Activated naive CD4-positive, alpha-beta T cell treated with Interleukin-2 at 50 U/mL for 16 hours (primary cell): ENCODE measurements at places on chromosomes 2 and 18.
A peak's percentile ranks its signal among the peaks of the same experiment; 100 is the strongest.

DNA sequence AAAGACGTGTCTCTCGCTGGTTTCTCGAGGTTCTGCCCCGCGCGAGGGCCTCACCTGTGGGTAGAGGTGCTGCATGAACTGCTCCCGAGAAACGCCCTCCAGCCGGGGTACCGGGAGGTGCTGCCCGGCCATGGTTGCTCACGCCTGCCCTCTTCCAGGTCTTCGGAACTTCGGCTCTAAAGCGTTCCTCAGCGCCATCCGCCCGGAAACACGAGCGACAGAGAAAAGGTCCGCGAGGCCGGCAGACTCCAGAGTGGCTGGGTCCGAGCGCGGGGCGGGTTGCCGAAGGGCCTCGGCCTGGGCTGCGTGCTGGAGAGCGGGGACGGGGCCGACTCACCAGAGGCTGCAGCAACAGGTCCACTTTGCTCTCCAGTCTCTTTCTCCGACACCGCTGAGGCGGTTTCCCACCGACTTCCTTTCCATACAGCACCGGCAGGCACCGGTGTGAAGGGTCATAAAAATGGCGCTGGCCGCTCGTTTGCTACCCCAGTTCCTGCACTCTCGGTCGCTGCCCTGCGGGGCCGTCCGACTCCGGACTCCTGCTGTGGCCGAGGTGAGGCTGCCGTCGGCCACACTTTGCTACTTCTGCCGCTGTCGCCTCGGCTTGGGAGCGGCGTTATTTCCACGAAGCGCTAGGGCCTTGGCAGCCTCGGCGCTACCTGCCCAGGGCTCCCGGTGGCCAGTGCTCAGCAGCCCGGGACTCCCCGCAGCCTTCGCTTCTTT lies at the start of the genes MAIP1 and TYW5:
MAIP1 (plus strand) TSS at position 244 of the 723 bp plus-strand sequence; CDS start at position 461, 217 bp downstream.
TYW5 (minus strand) TSS at position 153 of the 723 bp plus-strand sequence; CDS start at position 132, 21 bp downstream.
- peak; percentile 83 for DNase-seq

DNA sequence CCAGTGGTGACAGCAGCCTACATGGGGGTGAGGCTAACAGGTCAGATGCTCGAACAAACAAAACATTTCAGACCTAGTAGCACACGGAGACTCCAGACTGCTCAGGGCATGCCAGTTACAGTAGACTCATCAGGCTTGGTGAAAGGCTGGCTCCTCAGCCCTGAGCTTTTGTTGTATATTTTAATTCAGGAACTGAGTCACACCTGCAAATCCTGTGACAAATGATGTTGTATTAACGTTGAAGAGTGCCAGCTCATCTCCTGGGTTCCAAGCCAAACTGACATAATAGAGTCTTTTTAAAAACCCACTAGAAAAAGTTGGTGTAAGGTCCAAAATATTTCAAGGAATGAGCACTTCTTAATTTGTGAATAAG lies 65.3 kb downstream of the C1D start:
- no peak for DNase-seq

DNA sequence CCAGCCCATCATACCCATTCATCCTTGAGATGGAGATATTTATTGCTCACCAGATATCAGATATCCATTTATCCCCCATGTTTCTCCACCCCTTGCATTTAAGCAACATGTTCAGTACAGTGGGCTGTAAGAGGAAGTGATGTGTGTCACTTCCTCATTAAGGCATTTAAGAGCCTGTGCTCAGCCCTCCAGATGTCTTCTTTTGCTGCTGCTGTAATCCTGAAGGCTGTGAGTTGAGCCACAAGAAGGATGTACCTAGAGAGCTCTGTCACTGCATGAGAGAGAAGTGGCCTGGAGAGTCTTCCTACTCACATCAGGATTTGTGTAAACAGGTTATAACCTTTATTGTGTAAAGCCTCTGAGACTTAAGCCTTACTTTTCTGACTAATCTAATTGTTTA lies 151.8 kb upstream of the UNC80 start:
- DNase-seq = no peak

- no peak for DNase-seq
These were observed 26.9 kb upstream of the PPP1R1C start for GRCh38 chr2:181958726-181959125.

GRCh38 chr2:1748176-1748740 lies 3.9 kb upstream of the PXDN start:
- no peak for DNase-seq

DNA sequence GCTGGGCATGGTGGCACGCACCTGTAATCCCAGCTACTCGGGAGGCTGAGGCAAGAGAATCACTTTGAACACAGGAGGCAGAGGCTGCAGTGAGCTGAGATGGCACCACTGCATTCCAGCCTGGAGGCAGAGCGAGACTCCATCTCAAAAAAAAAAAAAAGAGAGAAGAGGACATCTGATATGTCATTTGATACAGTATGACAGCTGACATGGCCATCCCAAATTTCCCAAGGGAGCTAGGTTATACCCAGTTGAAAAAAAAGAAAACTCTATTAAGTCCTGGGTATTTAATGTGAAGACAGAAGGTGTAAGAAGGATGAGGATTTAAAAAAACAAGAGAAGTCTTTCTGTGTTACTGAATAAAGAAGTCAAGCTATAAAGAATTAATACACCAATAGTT lies 23.3 kb downstream of the CLASP1 start:
- no peak for DNase-seq

GRCh38 chr2:11977766-11978524 lies 231.5 kb downstream of the LPIN1 start:
- no peak for DNase-seq

DNA sequence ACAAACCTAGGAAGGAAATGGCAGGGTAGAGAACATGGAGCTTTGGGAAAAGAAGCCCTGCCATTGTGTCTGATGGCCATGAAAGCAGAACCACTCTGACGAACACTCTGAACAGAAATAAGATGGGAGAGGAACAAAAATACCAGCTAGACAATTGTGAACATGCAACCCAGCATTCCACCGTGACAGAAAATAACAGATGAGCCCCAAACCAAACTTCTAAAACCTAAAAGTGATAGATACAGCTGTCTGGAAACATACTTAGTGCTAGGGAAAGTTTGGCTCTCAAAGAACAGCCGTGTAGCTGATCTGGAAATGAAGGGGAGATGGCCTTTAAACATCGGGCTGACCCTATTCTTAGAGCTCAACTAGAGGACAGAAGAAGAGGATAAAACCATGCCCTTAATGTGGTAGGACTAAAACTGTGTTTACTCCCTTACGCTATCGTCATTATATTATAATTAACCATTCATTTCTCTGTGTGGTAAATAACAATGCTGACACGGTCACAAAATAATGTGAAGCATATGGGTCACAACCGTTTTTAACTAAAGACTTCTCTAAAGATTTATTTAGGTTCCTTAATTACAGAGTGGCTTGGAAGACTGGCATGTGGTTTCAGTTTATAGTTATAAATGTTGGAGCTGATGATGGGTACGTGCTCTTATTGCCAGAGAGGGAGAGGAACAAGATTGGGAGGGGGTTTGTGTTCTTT lies 80.6 kb downstream of the MYO1B start:
- DNase-seq = no peak

DNA sequence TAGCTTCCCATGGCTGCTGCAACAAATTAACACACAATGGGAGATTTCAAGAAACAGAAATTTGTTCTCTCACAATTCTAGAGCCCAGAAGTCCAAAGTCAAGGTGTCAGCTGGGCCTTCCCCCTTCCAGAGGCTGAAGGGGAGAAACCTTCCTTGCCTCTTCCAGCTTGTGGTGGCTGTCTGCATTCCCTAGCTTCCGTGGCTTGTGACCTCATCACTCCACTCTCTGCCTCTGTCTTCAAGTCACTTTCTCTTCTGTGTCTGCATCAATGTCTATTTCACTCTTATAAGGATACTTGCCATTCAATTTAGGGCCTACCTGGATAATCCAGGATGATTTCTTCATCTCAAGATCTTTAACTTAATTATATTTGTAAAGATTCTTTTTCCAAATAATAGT lies 16.8 kb upstream of the SRBD1 start:
- no peak for DNase-seq

DNA sequence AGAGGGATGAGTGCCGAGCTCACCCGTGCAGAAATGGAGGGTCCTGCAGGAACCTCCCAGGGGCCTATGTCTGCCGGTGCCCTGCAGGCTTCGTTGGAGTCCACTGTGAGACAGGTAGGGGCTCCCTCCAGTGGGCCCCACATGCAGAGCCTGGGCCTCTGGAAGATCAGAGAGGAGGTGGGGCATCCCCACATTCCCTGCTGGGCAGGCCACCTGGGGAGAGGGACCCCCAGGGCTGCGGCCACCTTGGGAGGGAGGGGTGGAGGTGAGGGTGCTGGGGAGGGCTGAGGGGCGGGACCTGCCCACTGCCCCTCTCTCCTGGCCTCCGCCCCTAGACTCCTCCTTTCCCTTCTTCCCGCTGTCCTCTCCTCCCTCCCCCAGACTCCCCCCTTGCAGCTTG lies 38.5 kb downstream of the MTERF4 start:
- DNase-seq = no peak

DNA sequence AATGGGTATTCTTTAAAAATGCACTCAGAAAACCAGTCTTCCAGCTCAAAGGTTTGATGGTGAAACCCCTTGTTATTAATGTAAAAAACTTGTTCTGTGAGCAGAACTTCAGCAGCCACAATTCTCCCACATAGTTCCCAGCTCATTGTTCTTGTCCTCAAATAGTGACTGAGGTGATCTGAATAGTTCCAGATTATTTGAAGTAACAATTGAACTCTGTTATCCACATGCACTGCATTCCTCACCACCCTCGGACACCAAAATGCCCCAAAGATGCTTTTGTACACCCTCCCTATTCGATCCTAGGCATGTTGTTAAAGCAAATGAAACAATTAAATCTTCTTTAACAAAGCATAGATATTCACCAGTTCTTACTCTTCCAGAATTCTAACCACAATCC lies 2186.8 kb upstream of the CELF4 start:
- DNase-seq = no peak

DNA sequence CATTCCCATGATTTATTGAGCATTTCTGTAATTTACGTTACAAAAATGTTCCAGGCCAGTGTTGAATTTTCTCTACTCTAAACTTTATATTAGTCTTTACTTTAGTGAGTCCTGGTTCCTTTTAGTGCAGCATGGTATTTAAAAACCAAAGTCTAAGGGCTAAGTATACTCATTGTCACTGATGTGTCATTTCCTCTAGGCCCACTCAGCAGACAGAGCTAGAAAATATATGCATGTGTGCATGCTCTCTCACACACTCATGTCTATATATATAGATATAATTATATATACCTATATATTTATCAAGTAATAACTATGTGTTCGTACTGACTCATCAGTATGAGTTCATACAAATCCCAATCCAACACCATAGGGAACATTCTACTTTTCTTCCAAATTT lies 132.5 kb upstream of the SLC8A1 start:
- DNase-seq = no peak

DNA sequence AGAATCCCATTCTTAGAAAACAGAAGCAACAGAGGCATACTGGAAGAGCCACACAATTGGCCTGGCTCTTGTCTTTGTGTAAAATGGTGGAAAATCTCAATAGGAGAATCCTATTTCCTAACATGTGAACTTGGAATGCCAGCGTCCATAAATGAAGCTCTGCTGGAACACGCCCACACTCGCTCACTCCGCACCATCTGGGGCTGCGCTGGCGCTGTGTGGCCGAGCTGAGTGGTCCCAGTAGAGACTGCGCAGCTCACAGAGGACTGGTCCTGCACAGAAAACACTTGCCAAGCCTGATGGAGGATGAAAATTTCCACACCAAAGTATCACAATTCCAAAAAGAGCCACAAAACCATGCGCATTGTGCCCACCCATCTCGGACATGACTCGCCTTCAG lies 56.2 kb downstream of the PXDN start:
- no peak for DNase-seq

DNA sequence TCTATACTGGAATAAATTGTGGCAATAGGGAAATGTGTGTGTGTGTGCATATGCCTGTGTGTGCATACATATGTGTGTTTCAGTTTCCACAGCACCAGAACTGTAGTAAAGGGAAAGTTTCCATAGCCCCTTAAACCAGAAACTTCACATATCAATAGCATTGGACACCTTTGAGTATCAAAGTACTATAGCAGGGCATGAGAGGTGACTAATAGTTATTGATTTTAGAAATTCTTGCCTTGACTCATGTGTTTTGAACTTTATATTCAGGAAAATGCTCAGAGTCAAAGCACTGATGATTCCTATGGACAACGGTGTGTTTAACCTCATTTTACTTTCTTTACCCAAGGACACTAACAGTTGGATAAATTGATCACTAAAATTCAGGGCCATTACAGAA lies 50.0 kb downstream of the SLC9A2 start:
- no peak for DNase-seq

GRCh38 chr2:130787841-130788240 lies 32.5 kb downstream of the AMER3 start:
- no peak for DNase-seq

DNA sequence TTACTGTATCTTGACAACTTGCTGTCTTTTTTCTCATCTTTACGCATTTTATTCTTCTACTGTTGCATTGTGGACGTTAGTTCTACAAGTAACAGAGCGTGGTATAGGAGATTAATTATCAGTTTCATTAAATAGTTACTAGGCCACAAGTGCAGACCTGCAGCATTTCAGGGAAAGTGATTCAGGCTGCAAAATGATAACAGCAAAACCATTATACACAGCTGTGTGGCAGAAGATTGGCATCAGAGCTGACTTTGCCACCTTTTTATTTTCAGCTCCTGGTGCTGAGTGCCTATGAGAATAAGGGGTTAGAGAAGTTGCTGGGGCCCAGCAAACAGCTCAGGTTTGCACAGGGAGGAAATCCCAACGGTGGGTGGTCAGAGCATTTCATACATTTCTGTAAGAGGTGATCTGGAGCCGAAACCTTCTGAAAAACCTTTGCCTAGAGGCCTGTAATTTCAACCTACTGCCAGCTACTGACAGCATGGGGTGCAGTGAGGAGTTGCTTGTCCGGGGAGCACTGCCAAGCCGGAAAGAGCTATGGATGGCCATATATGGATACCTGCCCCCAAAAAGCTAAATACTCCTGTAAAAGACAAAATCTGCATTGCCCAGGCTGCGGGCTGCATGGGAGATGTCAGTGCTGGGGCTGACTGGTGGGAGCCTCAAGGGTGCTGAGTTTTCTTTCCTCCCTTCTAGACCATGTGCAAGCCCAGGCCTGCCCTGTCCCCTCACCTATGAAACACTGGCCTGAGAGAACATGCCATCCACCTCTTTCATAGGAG lies 2.7 kb upstream of the CCBE1 start:
- no peak for DNase-seq

- DNase-seq = no peak
These were observed 160.5 kb downstream of the TMEM163 start for GRCh38 chr2:134558208-134558830.

- DNase-seq = no peak
These were observed 249.0 kb downstream of the CYRIA start for GRCh38 chr2:16416651-16417050.

- no peak for DNase-seq
These were observed 104.6 kb downstream of the ADD2 start for GRCh38 chr2:70663411-70663810.

DNA sequence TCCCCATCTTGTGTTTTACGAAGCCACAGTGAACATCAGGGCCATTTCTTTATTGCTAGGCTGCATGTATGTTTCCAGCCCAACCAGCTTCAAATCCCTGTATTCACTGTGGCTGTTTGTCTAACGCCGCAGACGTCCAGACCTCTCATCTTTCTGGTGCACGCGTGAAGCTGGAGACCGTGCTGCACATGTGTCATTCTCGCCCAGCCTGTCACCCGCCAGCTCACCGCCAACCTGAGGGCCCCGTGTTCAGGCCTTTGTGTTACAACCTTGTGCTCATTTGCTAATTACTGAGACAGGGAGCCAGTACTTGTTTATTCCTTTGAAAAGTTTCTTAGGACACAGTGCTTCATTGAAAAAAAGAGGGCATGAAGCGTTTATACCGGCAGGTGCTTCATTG lies 21.4 kb downstream of the SALL3 start:
- no peak for DNase-seq
